ENCODE measurements at places on chromosomes 16 and 17.

DNA sequence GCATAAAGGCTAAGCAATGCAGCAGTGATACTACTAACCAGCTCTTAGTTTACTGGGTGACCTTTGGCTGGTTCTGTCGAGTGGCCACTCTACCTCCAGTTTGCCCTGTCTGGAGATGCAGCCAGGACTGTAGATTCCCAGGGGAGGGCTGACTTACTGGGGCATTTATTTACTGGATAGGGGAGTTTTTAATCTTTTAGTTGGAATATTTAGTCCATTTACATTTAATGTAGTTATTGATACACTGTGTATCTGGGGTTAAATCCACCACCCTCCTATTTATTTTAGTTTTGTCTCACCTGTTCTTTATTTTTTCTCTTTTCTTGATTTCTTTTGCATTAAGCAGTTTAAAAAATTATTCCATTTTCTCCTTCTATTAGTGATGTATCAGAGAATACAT lies 112.9 kb downstream of the RPTOR start:
- no peak for DNase-seq

- DNase-seq, result no peak
Observed at GRCh38 chr16:19437280-19437679, 19.6 kb downstream of the TMC5 start.

GRCh38 chr17:13351046-13351445 lies 250.7 kb downstream of the HS3ST3A1 start:
- DNase-seq, result no peak

- no peak for DNase-seq
Observed at GRCh38 chr16:84103678-84104077, 13.1 kb downstream of the MBTPS1 start.

DNA sequence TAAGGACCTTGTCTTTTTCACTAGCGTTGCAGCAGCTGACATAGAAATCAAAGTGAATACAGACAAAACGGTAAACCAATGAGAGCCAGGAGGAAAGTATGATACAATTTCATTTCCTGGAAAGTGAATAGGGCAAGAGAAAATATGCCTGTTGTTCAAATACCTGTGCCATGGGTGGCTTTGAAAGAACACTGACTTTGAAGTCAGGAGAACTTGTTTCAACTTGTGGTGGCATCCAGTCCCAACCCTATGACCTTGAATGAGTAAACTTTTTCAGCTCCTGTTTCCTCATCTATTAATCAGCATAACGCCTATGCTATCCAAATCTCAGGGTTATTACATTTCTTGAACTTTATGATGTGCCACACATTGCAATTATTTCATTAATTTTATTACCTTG lies 173.7 kb upstream of the HS3ST3A1 start:
- no peak for DNase-seq

DNA sequence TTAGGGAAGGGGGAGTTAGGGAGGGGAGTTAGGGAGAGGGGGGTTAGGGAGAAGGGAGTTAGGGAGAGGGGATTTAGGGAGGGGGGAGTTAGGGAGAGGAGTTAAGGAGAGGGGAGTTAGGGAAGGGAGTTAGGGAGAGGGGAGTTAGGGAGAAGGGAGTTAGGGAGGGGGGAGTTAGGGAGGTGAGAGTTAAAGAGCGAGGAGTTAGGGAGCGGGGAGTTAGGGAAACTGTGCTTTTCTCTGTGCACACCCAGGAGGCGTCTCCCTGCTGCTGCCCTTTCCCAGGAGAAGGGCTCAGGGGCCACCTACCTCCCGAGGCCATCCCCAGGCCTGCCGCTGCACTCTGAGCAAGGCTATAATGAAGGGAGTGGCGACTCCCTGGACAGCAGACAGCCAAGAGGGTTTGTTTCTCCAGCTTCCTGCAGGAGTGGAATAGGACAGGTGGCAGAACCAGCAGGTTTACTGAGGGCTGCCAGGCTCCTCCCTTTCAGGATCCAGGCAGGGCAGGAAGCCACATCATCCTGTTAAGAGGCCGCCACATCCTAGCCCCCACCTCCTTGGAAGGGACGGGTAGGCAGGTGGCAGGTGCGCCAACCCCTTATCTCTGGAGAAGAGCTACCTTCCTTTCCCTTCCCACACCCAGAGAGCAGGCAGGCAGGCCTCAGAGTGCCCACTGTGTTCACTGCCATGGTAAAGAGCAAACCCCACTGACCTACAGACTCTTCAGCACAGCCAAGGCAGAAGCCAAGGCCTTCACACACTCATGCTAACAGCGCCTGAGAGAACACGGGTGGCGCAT lies 4.3 kb downstream of the CANT1 start:
- DNase-seq, result no peak

- DNase-seq, result no peak
Observed at GRCh38 chr16:17386229-17386628, 84.5 kb downstream of the XYLT1 start.

DNA sequence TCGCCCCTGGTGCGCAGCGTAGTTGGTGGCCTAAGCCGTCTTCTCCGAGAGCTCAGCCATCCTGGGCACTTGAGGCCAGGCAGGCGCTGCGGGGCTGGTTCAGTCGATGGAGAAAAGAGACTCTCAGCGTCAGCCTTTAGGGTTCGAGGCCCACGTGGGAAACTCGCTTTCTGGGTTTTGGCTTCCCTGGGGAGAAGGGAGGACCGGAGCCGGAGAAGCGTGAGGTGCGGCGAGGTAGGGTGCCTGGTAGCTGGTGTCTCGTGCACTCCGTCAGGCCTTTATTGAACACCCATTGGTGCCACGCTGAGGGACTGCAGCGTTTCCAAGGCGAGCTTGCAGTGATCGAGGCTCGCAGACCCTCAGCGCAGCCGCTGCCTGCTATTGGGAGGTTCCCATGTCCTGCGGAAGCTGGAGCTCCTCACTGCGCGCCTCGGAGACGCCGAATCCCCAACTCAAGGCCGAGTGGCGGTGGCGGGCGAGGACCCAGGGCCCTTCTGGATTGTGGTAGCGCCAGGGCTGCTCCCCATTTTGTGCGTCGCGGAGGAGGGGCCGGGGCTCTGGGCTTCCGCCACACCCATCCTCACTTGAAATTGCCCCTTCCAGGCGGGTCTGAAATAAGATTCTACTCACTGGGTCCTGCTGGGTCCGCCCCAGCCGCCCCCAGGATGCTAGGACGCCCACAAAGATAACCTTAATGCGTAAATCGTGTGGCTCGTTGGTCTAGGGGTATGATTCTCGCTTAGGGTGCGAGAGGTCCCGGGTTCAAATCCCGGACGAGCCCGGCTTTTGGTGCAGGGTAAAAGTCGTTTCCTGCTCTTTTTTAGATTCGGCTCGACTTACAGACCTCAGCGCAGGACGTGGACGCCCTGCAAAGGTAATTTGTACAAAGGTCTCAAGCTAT lies 1.2 kb downstream of the OR1F1 start:
- no peak for DNase-seq

DNA sequence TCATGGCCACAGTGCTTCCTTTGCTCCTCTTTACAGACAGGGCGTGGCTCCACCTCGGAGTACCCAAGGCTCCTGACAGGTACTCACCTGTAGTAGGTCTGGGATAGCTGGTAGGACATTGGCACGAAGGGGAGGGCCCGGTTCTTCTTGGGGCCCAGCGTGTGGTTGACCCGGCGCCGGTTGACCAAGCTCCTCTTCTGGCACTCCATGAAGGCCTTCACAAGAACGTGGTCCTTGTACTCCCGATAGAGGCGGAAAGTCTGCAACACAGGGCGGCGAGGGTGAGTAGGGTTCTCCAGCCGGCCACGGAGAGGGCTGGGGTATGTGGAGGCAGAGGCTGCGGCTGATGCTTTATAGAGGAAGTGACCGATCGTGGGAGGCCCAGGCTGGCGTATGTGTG lies 69.7 kb downstream of the IL21R start:
- DNase-seq, result no peak

DNA sequence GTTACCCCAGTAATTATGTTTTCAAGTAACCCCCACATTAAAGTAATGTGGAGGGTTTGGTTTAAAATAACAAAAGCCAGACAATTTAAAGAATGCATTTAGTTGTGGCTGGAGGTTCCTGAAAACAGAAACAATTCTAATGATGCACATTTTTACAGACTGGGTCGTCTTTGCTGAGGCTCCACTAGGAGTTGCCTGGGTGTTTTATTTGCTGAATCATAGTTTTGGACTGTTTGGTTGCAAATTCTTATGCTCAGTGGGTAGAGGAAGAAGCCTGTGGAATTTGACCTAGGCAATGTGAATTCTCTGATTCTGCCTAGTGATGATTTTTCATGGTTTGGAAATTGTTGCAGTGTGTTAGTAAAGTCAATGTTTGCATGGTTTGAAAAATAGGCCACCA lies 16.3 kb downstream of the SHISA9 start:
- peak; percentile 22 for DNase-seq

- DNase-seq, result no peak
Observed at GRCh38 chr17:40124279-40125141, 2.7 kb downstream of the MSL1 start.

DNA sequence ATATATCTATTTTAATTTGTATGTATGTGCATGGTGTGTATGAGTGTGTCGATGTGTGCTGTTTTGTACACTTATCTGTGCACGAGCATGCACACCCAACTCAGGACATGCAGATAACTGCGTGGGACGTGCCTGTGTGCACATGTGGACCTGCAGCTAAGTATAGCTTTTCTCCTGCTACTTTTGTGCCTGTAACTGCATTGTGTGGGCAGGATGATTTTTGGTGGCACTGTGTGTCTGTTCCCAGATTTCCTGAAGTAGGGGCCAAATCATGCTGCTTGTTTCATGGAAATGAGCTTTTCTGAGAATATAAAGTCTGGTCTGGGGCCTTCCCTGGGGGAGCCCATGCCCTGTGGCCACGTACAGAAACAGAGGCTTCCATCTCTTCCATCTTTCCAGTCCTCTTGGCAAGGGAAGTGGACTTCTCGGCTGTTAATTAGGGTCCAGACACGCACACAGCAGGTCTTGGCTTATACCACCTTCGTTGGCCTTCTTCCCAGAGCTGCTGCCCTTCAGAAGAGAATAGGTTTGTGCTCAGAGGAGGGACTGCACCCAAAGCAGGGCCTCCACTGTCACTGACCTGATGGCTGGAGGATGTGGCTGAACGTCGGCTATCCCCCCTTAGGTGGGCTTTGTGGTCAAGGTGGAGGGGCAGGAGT lies 30.2 kb downstream of the SPNS3 start:
- no peak for DNase-seq

- DNase-seq, result no peak
Observed at GRCh38 chr17:62679866-62680377, 52.5 kb downstream of the MRC2 start.

GRCh38 chr16:23557779-23558702 lies 514 bp downstream of the UBFD1 start:
- peak; percentile 38 for DNase-seq

- DNase-seq, result no peak
Observed at GRCh38 chr16:58940609-58941008, 206.5 kb upstream of the GOT2 start.

- DNase-seq, result no peak
Observed at GRCh38 chr17:77377710-77378235, 237.0 kb downstream of the SEC14L1 start.

DNA sequence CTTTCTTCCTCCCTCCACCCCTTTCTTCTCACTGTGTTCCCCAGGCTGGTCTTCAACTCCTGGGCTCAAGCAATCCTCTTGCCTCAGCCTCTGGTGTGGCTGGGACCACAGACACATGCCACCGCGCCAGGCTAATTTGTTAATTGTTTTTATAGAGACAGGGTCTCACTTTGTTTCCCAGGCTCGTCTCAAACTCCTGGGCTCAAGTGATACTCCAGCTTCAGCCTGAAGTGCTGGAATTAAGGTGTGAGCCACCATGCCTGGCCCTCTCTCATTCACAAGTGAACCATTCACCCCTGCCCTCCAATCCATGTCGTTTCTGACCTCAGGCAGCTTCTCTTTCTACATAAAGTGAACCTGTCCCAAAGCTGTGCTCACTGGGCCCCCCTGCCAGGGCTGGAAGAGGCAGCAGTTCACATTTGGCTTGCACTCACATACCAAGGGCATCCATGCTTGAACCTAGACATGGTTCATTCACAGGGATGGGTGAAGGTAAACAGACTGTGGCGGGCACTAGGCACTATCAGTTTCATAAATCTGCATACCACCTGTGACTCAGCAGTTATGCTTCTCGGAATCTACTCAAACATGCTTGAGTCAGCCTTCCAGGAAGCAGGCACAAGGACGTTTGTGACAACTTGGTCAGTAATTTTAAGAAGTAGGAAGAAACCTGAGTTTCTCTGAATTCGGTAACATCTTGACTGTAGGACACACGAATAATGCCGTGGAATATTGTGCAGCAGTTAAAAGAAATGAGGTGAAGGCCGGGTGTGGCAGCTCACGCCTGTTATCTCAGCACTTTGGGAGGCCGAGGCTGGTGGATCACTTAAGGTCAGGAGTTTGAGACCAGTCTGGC lies 6.0 kb upstream of the RNF213 start:
- peak; percentile 66 for DNase-seq

- DNase-seq, result no peak
Observed at GRCh38 chr17:41653892-41654677, 29.7 kb upstream of the KRT17 start.

GRCh38 chr17:30173649-30174048 lies 57.0 kb downstream of the NSRP1 start:
- no peak for DNase-seq

- DNase-seq, result peak; percentile 40
Observed at GRCh38 chr17:46072998-46073397, 73.9 kb downstream of the STH start.

DNA sequence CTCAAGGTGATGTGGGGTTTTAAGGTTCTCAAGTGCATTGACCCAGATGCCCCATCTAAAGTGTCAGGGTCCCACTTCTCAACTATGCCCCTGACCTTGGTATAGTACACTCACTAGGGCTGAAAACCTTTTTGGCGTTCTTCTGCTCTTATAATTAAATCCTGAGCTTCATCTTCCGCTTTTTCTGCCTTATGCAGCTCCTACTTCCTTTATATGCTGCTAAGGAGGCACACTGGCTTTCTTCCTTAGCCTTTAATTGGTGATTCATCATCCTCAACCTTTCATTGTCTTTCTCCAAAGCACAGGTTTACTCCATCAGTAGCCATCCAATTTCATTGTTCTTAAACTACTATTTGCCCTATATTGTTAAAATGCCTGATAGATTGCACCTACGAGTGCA lies 5.3 kb upstream of the NF1 start:
- DNase-seq, result no peak

GRCh38 chr17:39724731-39725130 lies 5.6 kb downstream of the MIEN1 start:
- DNase-seq, result no peak

Data from GM04504 (cell line).